ENCODE measurements at places on chromosomes 7 and 10.
A peak's percentile ranks its signal among the peaks of the same experiment; 100 is the strongest.

GRCh38 chr7:128174386-128174785, 66.7 kb upstream of the LEP start:
- no peak for DNase-seq

DNA sequence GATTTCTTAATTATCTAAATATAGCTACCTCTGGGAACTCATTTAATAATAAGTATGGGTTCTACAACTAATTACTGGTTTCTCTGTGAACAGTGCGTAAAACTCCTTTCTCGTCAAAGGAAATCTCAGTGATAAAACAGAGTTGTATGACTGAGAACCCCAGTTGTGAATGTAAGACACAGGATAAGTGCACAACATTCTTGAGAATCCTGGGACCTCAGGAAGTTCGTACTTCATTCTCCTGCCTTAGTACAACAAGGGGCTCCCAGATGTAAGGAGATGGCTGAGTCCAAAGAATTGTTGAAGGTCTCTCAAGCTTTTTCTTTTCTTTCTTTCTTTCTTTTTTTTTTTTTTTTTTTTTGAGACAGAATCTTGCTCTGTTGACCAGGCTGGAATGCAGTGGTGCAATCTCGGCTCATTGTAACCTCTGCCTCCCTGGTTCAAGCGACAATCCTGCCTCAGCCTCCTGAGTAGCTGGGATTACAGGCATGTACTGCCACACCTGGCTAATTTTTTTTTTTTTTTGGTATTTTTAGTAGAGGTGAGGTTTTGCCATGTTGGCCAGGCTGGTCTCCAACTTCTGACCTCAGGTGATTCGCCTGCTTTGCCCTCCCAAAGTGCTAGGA, 12.5 kb downstream of the DENND10 start:
- DNase-seq, result no peak

- peak; percentile 28 for DNase-seq
Observed at GRCh38 chr10:6140141-6140841, 51.5 kb downstream of the RBM17 start.

DNA sequence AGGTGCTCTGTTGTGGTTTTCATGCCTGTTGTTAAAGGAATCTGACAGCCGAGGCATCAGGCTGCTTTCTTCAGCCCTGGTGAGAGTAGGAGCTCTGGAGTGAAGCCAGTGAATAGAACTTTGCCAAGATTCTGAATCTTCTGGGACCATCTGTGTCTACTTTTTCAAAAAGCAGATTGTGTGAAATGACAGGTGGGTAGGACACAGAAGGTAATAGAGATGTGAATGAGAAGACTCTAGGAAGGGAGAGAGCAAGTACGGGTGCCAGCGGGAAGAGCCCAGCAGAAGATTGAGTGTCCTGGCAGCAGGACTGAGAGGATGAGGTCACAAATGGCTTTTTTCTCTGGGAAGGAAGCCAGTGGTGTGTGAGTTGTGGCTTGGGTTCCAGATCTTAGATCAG, 429.2 kb downstream of the SDK1 start:
- no peak for DNase-seq

GRCh38 chr10:52213321-52213752, 100.7 kb upstream of the DKK1 start:
- DNase-seq, result no peak

- no peak for DNase-seq
Observed at GRCh38 chr7:7812112-7812511, 93.7 kb upstream of the RPA3 start.

DNA sequence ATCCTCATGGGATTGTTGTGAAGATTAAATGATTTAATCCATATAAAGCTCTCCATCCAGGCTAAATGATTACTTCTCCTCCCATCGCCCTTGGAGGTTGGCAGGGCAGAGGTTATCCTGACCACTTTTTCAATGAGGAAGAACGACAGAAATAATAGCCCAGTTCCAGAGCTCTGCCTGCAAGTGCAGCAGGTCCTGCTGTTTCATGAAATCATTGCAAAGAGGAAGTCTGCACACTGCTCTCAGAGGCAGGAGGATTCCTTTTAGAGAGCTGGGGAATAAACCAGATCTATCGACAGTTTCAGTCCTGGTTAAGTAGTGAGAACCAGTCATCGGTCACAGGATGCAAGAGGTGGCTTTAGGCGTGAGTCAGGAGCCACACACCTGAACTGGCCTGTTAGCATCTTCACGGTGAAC, 25.0 kb upstream of the CDH23 start:
- no peak for DNase-seq

- no peak for DNase-seq
Observed at GRCh38 chr7:45001826-45002225, 1.8 kb downstream of the CCM2 start.

DNA sequence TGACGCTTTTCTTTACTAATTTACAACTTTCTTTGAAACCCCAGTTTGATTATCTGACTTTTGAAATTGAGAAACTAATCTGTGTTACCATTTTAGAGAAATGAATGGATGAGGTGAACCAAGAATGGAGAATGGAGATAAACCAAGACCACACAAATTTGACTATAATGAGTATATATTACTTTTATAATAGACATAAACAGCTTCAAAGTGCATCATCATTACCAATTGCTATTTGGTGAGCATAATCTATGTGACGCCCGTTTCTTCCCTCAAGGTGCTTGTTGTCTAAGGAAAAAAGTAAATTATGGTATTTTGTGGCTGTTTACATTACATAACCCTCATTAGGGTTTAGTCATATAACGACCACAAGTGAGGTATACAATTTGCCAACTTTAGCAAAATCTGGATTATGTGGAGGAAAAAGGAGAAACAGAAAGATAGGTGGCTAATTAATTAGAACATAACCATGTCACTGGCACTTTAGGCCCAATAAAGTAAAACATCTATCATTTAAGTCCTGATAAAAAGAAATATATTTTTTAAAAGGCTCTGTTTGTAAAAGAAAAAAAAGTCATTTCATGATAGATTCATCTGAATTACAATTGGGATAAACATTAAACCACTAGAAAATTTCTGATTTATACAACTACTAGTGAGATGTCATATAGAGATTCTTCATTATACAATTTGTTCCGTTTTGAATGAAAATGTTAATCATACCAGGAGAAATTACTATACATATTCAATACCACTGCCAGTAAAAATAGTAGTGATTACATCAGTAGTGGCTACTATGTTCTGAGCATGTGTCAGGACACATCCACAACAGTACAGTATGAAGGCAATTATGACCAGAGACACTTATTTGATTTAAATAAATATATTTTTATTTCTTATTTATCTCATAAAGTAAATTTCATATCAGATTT, 118.2 kb upstream of the FAM133B start:
- no peak for DNase-seq

DNA sequence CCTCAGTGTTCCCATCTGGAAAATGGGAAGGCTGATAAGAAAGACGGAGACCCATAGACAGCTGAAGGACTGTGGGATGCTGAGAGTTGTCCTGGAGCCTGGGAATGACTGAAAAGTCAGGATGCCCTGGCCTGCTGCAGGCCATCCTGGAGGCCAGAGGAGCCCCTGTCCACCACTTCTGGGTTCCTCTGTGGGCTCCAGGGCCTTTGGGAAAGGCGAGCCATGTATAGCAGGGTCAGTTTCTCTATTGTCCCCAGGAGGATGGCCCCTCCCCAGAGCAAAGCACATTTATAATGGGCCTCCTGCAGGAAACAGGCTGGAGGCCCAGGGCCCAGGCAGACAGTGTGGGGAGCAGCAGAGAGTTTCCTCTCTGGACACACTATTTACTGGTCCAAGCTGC, 471.4 kb upstream of the MGMT start:
- no peak for DNase-seq

DNA sequence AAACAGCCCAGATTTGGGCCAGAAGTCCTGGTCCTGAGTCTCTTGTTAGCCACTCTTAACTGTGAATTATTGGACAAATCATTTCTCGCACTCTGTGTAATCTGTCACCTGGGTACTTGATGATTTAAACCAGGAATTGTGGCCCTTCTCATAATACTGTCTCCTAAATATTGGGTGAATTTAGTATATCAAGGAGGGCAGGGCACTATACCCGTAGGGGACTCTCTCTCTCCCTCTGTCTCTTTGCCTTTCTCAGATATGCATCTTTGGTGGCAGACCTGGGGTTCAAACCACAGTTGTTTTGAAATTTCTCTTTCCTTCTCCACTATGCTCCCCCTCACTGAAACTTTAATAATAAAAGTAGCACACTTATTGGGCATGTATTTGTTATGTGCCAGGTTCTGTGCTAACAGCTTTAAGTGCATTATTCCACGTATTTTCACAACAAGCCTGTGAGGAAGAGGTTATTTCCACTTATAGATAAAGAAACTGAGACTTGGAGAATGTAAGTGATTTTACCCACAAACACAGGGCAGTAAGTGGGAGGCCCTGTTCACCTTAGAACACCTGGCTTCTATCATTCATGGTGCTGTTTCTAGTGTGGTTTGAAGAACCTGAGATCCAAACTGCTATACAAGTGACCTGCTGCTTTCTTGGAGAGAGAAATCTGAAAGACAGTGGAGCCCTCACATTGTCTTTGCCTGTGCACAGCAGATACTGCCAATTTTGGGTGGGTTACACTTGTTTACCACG, 11.8 kb downstream of the FAS start:
- peak; percentile 22 for DNase-seq

DNA sequence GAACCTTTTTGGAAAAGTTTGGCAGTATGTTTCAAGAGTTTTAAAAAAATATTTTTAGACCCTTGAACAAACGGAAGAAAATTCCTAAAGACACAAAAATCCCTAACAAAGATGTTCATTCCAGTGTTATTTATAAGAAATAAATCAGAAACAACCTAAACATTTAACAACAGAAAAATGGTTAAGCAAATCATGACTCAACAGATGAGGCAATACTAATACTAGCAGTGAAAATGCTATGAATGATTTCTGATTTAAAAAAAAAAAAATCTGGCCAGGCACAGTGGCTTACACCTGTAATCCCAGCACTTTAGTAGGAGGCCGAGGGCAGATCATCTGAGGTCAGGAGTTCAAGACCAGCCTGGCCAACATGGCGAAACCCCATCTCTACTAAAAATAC, 61.0 kb downstream of the ARHGAP12 start:
- DNase-seq, result no peak

GRCh38 chr10:82211346-82211745, 336.4 kb downstream of the NRG3 start:
- DNase-seq, result no peak

DNA sequence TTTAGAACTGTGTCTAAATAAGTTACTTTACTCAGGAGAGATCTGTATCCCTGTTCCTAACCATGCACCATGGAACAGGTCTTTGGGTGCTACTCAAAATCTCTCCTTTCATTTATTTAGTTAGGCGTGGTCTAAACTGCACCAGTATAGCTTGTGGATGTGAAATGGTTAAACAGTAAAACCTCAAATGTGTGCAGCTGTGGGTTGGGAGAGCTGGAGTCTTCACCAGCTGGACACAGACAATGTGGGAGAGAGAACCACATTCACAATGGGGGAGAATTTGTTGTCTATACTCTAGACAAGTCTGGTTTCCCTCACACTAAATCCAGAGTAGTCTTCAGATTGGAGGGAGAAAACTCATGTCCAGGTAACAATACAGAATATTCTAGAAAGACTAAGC, 31.2 kb upstream of the IKZF1 start:
- no peak for DNase-seq

- DNase-seq, result no peak
Observed at GRCh38 chr7:42886893-42887505, 24.9 kb downstream of the C7orf25 start.

GRCh38 chr7:24732646-24733413, 24.4 kb downstream of the GSDME start:
- no peak for DNase-seq

DNA sequence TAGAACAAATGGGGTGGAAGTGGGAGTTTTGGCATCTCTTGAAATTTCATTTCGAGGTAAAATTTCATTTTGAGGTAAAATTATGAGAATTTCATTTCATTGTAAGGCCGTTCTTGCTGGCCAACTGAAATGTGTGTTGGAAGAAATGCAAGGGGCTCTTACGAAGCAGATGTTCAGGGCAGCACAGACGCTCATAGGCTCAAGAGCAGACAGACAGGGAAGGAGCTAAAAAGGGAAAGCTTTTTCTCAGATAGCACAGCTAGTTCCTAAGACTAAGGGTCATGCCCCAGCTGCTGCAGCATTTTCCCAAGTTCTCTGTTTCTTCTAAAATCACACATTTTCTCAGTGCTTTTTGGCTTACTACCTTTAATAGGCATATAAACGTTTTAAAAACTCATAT, 65.1 kb upstream of the SFMBT2 start:
- no peak for DNase-seq

- no peak for DNase-seq
Observed at GRCh38 chr10:15052121-15052520, 8.4 kb downstream of the OLAH start.

GRCh38 chr10:35192645-35193249, 66.1 kb downstream of the CREM start:
- DNase-seq, result no peak

DNA sequence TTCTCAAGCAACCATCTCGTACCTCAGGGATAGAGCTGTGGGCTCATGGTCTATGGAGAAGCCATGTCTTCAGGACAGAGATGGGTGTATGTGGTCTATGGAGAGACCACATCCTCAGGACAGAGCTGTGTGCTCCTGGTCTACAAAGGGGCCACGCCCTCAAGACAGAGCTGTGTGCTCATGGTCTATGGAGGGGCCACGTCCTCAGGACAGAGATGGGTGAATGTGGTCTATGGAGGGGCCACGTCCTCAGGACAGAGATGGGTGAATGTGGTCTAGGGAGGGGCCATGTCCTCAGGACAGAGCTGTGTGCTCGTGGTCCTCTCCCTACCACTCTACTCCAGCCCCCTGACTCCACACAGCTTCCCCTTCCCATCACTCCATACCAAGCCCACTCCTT, 117.8 kb downstream of the WDR37 start:
- DNase-seq, result no peak

DNA sequence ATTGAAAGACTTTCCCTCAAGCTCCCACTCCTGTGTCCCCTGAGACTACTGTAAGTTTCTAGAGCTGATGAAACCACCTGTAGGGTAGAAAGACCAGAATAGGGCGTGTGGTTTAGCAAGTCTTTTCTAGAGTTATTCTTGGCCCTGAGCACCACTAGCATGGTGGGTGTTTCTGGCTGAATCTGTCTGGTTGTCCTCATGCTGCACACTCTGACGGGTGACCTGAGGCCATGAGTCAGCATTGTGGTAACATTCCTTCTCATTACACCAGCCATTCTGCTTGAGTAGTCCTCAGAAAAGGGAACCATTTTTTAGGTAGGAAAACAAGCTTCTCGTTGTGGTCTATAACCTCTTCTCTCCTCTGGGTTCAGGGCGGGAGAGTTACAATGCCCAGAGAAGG, 250.3 kb downstream of the SNX13 start:
- DNase-seq, result no peak

DNA sequence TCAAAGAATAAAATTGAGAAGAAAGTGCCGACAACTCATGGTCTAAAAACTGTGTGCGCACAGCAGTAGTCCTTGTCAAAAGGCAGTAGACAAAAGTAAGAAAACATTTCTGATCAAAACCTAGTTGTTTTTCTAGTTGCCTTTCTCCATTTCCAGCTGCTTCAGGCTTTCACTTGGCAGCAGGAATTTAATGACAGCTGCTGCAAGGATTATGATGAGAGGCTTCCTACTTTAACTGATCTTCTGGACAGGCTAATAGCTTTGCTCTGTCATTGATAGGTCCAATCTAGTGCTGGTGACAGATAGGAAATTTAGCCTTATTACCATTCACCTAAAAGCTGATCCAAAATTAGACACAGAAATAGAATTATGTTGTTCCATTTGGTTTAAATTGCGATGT, 110.7 kb upstream of the SEMA3C start:
- no peak for DNase-seq

GRCh38 chr10:3948843-3949242, 163.8 kb upstream of the KLF6 start:
- peak; percentile 95 for DNase-seq

GRCh38 chr10:895324-895723, 36.2 kb downstream of the LARP4B start:
- DNase-seq, result no peak
